ENCODE measurements at places on chromosomes 12 and 14.

DNA sequence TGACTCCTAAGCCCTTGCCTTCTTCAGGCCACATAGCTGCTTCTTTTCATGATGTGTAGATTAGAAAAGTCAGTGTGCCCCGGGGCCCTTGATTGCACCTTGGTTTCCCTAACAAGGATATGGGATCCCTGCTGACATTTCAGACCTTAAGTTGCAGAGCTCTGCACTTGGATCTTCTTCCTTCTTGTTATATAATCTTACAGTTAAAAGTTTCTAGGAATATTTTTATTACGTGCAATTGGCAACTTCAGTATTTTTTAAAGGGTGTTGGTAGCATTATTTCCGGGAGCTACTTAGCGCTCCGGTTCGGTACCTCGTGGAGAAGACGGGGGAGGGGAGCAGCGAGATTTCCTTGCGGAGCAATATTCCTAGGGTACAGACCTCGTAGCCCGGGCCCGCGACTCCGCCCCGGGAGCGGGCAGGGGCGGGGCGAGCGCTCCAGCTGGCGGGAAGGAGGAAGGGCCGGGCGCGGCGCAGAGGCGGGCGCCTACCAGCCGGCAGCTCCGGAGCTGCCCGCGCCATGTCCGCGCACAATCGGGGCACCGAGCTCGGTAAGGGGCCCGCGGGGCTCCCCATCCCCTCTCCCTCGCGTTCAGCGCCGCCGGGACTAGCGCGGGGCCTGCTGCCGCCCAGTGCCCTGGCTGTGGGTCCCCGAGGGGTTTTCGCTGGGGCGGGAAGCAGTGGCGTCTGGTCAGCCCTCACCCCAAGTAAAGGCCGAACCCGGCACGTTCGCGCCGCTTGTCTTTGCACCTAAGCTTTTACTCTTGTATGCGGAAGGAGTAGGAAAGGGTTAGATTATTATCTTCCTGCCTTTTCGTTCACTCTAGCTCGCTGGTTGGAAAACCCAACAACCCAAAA, at the start of gene DERA:
TSS of gene DERA (plus strand) at position 469 of the 858 bp plus-strand sequence. CDS start at position 521, 52 bp downstream.
- DNase-seq = peak; percentile 79

GRCh38 chr14:96737881-96738280, 59.3 kb upstream of the VRK1 start:
- DNase-seq = no peak

GRCh38 chr12:78439666-78440065, 424.9 kb upstream of the SYT1 start:
- DNase-seq = no peak

GRCh38 chr12:111274777-111275176, 94.1 kb downstream of the PHETA1 start:
- no peak for DNase-seq

DNA sequence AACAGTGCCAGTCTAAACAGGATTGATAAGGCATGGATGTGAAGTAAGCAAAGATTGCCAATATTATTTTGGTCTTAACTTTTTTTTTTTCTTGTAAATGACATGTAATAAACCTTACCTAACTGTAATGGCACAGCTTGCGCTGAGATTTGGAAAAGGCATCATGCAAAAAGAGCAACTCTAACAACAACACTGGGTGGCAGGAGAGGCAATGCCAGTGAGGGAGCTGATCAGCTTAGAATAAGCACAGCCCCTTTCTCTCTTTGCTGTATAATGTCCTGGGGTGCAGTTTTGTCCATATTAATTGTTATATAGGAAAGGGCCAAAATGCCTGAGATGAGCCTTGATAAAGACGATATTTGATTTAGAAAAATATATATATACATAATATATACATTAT, 1589.7 kb upstream of the FLRT2 start:
- DNase-seq = no peak

GRCh38 chr14:92734618-92735017, 13.8 kb downstream of the LGMN start:
- DNase-seq = no peak

- no peak for DNase-seq
These were observed 1186.0 kb upstream of the SEL1L start for GRCh38 chr14:82719617-82720016.

DNA sequence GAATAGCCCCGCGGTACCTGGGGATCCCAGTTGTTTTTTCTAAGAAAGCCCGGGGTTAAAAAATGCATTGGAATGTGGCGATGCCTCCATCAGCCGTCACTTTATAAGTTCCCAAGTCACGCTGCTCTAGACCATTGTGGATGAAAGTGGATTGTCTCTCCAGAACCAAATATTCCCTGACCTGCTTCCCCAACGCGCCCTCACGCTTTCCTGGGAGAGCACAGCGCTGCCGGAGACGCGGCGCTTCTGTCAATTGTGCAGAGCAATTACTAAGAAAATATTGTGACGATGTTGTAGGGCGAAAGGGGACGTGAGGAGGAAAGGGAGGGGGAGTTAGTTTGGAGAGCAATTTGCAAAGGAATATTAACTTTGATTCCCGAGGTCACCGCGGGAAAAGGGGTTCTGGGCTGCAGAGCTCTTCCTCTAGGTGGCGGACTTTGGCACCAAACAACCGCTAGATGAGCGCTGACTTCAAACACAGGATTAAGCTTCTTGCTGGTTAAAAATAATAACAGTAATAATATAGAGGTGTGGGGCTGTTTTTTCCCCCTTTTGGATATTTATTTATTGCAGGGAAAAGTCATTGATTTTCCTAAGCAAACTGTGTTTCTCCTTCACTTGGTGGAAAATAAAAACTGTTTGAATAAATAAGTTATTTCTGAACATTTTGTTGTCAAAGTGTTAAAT, 9.6 kb upstream of the FOXG1 start:
- no peak for DNase-seq

DNA sequence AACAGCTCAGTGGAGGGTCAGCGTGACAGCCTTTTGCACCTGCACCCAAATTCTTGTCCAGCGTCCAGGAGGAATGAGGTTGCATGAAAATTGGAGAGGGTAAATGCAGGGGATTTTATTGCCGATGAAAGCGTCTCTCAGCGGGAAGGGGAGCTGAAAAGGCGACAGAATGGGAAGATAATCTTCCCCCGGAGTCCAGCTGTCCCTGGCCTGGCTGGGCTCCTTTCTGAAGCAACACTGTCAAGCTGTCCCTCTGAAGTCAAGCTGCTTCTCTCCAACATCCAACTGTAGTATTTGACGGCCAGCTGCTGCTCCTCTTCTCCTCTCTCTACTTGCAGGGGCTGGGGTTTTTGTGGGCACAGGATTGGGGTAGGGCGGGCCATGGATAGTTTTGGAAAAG, 32.7 kb downstream of the NOPCHAP1 start:
- peak; percentile 23 for DNase-seq

- DNase-seq = no peak
These were observed 87.6 kb upstream of the EGLN3 start for GRCh38 chr14:34038358-34039057.

GRCh38 chr12:65511134-65511834, 232.8 kb downstream of the MSRB3 start:
- peak; percentile 96 for DNase-seq

DNA sequence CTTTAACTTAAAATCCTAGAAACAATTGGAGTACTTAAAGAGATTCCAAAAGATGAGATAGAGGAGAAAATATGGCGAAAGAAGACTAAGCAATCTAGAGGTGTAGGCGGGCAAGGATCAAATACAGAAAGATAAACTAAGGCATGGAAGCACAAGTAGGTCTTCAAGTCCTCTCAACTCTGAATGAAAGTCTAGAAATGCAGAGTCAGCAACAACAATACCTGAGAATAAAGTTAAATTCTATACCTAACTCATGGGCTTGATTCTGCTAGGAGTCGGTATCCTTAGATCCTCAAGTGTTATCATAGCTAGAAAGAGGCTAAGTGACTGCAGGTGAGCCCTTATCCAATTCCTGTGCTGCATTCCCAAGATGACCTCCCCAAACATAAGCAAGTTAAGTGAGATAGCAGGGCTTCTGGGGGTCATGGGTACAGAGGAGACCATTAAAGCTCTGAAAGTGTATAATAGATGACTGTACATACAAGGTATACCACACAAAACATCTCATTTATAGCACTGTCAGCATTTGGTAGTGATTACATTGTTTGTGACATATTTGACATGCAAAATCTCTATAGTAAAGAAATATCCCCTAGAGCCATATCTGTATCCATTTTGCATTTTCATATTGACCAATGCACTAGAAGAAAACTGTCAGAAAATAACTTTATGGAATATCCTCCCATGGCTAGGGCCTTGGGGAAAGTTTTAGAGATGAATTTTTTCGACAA, 82.5 kb upstream of the ARID2 start:
- no peak for DNase-seq

DNA sequence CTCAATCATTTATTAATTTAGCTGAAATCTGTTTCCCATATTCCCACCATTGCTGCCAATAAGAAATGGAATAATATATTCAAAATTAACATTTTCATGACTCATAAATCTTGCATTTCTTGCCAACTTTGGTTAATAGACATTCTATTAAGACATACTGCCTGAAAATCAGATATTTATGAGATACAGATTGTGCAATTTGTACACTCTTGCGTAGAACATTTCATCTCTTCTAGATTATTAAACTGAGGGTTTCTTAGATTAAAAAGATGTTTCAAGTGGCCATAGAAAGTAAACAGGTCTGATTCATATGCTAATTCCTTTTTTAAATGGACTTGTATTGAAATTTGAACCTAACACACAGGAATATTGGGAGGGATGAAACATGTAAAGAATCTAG, 9.1 kb downstream of the LTA4H start:
- DNase-seq = no peak

GRCh38 chr14:104335611-104336010, 197.2 kb downstream of the KIF26A start:
- DNase-seq = no peak

GRCh38 chr14:95505030-95505589, 11.3 kb downstream of the SYNE3 start:
- DNase-seq = no peak

DNA sequence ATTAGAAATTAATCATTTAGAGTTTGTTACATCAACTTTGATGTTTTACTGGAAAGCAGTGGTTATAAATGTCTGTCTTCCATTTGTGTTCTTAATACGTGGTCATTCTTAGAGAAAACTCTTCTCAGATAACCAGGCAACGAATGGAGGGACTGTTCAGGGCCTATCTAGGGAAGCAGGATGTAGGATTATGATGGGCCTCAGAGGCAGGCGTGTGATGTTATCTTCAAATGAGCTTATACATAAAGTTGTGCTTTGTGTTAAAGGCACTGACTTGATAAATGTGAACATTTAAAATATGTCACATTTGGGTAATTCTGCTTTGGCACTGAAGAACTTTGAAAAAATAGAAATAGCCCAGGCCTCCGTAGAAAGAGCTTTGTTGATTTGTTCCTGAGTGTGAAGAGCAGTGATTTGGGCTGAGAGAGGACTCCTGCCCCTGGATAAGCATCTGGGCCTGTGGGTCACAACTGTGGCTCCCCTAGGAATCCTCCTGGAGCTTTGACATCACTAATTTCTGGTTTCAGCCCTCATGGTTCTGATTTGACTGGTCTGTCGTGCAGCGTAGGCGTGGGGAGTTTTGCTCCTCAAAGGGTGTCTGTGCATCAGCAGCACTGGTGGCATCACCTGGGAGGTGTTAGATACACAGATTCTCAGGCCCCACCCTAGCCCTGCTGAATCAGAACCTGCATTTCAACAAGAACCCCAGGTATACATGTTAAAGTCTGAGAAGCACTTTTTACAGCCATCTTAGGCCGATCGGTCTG, 55.4 kb downstream of the SAMD4A start:
- no peak for DNase-seq

- DNase-seq = no peak
These were observed 30.1 kb upstream of the NEDD1 start for GRCh38 chr12:96876966-96877365.
